ENCODE measurements at places on chromosomes 12 and 14. TPM values are rescaled to one million over a fixed set of nuclear protein-coding genes. Genes with fewer than 3 reads are reported as not detected.

GRCh38 chr14:35213143-35213788, 78.9 kb upstream of the PSMA6 start:
- DNase-seq = no peak

DNA sequence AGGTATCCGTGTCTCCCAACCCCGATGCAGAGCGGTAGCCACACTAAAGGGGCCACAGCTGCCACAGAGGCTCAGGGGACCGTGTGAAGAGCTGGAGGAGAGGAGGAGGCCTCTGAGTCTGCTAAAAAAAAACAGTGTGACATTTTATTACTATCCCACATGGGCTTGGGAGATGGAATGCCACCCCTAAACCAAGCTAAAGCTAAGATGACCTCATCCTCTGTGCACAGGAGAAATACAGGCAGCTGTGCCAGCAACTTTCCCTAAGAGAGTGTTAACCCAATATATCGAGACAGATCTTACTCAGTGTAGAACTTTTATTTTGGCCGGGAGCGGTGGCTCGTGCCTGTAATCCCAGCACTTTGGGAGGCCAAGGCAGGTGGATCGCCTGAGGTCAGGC, 18.0 kb downstream of the BCL2L14 start:
- DNase-seq = no peak

Gene WNT1
- not detected for total RNA-seq

Gene RNASE4
- 0.63 TPM for total RNA-seq

DNA sequence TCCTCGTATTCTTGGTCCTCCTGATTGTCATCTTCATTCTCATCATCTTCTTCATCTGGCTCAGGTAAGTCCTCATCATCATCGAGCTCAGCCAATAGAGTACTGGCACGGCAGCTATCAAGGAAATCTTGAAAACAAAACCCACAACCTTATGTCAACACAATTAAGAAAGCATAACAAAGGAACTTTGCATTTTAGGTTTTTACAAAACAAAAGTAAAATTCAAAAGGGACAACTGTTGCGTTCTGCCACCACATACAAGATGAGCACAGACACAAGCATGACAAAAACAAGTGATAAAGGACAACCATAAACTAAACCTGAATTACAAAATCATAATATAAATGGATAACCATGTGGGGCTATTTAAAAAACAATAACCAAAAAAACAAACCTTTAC, 84.7 kb downstream of the HECTD1 start:
- DNase-seq = no peak

All from activated T-cell treated with anti-CD3 and anti-CD28 coated beads, Interleukin-2, amount 50 U/mL, for 72 hours (primary cell).